NCI-H1048 (cell line): ENCODE measurements at places on chromosomes 13 and 19.
A peak's percentile ranks its signal among the peaks of the same experiment; 100 is the strongest.

DNA sequence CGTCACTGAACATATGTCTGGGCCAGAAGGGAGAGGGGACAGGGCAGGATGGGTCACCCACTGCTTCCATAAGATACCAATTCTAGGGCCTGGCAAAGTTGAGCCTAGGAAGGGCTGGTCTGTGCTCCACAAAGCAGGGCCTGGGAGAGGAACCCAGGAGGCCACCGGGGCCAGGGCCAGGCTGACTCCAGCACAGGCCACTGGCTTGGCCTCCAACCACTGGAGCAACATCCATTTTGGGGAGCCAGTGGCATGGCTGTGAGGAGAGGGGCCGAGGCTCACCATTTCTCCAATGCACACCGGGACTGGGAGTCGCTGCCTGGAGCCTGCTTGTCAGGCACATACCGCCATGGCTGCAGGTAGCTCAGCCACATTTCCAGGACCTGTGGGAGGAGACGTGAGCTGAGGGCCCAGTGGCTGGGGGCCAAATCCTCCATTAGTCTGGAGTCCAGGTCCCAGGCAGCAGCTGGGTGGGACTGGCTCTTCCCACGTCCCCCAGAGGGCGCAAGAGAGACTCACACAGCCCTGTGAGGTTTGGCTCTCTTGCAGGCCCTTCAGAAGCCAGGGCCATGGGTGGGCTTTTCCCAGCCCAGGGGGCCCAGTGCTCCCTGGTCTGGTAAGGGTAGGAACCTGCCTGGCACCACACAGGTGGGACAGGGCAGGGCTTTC lies 27.7 kb downstream of the TUBA3C start:
- DNase-seq = no peak

DNA sequence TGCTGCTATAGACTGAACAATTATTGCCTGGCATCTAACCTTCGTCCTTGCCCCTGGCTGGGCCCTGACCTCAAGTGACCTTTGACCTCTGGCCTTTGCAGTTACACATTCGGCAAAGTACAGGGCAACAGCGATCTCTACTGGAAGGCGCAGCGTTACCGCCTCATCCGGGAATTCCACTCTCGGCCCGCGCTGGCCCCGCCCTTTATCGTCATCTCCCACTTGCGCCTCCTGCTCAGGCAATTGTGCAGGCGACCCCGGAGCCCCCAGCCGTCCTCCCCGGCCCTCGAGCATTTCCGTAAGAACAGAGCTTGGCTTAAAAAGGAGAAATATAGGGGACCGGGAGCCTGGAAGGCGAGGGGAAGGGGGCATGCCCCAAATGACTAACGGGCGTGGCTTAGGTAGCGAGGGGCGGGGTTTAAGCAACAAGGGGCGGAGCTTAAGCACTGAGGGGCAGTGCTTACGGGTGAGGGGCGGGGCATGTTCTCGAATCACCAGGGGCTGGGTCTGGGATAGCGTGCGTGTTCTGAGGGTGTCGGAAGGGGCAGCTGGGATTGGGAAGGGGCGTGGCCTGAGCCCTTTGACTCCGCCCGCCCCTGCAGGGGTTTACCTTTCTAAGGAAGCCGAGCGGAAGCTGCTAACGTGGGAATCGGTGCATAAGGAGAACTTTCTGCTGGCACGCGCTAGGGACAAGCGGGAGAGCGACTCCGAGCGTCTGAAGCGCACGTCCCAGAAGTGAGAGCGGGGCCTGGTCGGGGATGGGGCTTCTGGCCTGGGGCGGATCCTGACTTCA lies 52.7 kb downstream of the TRPM4 start:
- peak; percentile 62 for DNase-seq

GRCh38 chr13:102956449-102956848 lies 109.8 kb downstream of the SLC10A2 start:
- no peak for DNase-seq

- no peak for DNase-seq
Observed at GRCh38 chr13:86006317-86006716, 207.1 kb upstream of the SLITRK6 start.

- DNase-seq = no peak
Observed at GRCh38 chr19:47735131-47735530, 10.2 kb upstream of the NOP53 start.

DNA sequence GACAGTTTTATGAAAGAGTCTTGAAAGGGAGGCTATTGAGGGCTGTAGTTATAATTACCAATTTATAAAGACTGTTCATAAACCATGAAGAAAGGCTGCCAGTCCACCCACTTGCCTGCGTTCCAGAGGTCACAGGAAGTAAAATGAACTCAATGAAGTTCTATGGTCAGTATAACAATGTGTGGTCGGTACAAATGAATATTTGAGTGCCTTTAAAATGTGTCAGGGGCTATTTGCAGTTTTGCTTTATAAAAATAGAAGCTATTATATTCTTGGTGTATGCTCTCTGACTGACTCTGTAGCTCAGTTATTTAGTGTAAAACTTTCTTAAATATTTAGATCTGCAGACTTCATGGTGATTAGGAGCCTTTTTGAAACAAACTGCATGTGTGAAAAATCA lies 47.0 kb downstream of the ESD start:
- no peak for DNase-seq

- no peak for DNase-seq
Observed at GRCh38 chr19:28500982-28501630, 711.8 kb downstream of the UQCRFS1 start.

GRCh38 chr19:31497709-31498108 lies 148.5 kb upstream of the TSHZ3 start:
- DNase-seq = no peak

DNA sequence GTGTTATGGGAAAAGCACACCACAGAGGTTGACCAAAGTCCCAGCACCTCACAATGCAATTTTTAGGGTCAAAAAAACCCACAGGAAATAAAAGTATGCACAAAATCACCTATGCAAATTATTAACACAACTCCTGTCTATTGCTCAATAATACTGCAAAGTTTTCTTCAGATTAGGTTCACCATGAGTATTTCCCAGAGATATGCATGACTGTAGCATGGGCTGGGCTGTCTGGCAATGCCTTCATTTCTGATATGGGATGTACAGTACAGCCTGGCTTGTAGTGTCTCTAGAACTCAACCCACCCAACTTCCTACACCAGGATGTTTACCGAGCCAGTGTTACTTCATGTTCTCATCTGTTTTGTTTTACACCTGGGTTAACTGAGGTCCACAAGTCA lies 698.7 kb upstream of the ARGLU1 start:
- no peak for DNase-seq

GRCh38 chr19:6087074-6087571 lies 23.2 kb downstream of the RFX2 start:
- no peak for DNase-seq

- peak; percentile 18 for DNase-seq
Observed at GRCh38 chr13:42039946-42040729, 8.3 kb upstream of the DGKH start.

- no peak for DNase-seq
Observed at GRCh38 chr19:35911173-35911572, 3.1 kb upstream of the TYROBP start.

GRCh38 chr19:13118424-13119193 lies 545 bp downstream of the NACC1 start:
- DNase-seq = no peak

GRCh38 chr19:58498316-58499020 lies 13.3 kb downstream of the SLC27A5 start:
- no peak for DNase-seq

DNA sequence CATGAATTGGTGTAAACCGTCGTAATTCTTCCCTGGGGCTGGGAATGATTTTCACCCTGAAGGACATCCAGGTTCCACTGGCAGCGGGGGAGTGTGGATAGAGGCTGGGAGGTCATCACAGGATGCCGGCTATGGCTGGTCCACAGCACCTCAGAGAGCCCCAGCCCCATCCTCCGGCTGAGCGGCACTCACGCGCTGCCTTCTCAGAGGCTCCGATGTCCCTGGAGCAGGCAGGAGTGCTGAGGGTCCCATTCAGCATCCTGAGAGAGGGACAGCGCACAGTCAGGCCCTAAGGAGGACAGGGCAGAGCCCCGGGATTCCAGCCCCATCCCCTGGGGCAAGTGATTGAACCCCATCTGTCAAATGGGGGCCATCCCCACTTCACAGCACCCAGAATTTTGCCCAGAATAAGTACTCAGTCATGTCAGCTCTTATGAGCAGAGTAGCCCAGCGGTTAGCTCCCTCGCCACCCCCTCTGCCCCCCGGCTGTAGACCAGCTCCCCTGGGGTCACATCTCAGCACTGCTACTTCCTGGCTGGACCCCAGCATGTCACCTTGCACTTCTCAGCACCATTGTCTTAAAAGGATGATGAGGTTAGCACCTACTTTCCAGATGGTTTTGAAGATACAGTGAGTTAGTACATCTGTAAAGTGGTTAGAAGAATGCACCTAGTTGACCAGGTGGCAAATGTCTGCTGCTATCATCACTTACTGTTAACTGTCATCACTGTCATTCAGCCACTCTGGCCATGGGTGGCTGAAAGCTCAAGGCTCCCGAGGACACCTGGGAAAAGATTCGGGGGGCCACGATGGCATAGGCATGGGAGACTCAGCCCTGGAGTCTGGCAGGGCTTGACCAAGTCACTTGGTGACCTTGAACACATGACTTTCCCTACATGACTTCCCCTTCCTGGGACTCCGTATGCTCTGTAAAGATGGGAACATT lies 11.9 kb downstream of the GRAMD1A start:
- no peak for DNase-seq

DNA sequence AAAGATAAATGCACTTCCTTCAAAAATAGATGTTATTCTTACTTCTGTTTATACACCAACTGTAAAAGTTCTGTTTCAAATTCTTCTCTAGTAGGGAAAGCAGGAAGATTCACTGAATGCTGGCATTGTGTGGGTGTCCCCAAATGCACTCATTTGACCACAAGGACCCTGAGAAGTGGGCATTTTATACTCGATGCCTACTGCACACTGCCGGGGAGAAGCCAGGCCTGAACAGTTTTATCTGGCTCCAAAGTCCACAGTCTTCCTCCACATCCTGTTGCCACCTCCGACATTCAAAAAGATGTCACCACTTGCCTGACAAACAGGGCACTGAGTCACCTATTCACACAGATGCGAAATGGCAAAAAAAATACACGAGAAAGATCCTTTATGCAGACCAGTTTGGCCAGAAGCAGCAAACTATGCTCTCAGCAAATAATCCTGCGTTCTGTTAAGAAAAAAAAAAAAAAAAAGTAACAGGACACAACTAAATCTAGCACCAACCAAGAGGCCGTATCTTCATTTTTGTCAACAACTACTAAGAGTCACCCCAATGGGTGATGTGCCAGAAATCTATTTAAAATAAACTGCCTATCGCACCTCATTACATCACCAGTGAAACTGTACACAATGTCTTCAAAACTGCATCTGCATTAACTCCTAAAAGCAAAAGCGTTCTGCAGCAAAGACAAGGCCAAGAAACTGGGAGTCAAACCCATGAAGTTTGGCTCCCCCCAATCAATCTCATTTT lies 6.2 kb downstream of the ZC3H4 start:
- no peak for DNase-seq

DNA sequence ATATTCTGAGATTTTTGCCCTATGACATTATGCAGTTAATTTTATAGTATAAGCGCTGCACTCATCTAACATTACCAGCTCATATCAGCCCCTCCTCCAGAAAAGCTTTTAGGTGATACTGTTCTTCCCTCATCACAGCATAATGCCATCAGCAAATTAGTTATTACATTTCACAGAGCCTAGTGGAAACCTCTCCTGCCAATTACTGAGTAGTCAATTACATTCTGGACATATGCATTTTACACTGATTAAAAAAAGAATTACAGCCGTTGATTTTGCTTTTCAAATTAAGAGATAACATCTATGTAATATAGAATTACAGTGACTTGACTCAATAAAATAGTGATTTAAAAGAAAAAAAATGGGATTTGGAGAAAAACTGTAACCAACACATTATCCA lies 542.1 kb downstream of the UQCRFS1 start:
- DNase-seq = no peak

DNA sequence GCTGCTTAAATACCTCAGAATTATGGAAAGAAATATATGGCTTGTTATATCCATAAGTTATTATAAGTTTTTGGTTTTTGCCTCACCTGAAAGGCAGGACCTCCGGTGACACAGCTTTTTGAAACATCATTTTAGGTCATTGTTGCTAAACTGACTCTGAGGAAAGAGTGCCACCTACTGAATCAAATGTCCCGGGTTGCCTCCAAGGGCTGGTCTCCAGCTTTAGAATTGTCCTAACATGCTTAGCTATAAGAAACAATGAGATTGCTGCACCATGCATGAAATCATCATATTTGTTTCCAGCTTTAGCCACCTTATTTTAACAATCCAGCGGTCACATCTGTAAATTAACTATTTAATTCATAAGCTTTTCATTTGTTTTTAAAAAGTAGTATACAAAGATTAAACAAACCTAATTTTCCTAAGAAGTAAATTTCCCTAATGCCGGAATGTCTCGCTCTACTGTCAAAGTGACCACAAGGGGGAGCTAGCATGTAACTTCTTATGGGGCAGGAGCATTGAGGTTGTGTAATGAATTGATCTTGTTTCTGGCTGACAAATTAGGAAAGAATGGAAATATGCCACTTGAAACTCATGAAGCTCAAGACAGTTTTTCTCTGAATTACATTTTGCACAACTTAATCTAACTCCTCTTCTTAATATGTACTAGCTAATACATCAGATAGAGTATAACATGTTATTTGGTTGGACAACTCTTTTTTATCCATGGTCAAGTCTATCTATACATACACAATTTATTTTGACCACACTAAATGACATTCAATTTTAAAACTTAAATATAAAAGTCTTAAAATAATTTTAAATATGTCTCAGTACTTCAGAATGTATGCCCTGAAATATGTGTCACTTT lies 6.7 kb upstream of the PCDH17 start:
- no peak for DNase-seq

DNA sequence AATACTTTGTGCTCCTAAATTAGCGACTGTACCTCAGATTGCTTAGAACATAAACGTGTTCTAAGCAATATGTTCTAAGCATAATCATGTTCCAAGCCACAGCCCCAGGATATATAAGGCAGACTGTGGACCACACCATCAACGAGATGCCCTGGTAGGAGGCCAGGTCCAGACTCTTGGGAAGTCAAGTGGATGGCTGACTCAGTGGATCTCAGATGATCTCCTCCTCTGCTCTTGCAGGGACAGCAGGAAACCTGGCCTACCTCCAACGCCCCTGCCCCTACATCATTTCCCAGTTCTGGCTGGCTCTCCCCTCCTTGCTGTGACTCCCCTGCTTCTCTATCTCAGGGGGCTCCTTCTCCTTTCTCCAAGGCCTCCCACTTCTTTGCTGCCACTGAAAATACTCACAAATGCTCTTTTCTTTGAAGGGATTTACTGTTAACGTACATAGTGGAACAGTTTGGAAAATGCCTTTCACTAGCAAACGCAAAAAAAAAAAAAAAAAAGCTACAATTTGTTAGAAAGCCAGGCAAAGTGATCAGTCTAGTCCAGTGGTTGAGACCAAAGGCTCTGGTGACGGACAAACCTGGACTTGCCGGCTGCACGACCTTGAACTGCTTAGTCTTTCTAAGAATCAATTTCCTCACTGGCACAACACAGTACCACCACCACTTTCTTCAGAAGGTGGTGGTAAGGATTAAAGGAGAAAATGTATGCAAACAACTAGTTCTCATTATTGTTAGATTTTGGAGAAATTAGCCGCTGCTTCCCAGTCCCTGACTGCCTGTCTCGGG lies 3.0 kb downstream of the TMTC4 start:
- no peak for DNase-seq

- no peak for DNase-seq
Observed at GRCh38 chr13:21326155-21327031, 132.7 kb downstream of the ZDHHC20 start.

GRCh38 chr19:39277598-39277997 lies 9.4 kb downstream of the IFNL2 start:
- DNase-seq = no peak
